ENCODE measurements at places on chromosomes 1 and 21.
A peak's percentile ranks its signal among the peaks of the same experiment; 100 is the strongest.

DNA sequence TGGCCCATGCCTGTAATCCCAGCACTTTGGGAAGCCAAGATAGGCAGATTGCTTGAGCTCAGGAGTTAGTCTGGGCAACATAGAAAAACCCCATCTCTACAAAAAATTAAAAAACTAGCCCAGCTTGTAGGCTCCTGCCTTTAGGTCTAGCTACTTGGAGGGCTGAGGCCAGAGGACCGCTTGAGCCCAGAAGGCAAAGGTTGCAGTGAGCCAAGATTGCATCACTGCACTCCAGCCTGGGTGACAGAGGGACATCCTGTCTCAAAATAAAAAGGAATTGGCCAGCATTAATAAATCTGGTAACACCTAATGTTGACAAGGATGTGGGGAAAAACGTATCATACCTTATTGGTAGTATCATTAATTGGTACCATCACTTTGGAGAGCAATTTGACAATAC, 396.2 kb downstream of the PLPP3 start:
- no peak for DNase-seq

DNA sequence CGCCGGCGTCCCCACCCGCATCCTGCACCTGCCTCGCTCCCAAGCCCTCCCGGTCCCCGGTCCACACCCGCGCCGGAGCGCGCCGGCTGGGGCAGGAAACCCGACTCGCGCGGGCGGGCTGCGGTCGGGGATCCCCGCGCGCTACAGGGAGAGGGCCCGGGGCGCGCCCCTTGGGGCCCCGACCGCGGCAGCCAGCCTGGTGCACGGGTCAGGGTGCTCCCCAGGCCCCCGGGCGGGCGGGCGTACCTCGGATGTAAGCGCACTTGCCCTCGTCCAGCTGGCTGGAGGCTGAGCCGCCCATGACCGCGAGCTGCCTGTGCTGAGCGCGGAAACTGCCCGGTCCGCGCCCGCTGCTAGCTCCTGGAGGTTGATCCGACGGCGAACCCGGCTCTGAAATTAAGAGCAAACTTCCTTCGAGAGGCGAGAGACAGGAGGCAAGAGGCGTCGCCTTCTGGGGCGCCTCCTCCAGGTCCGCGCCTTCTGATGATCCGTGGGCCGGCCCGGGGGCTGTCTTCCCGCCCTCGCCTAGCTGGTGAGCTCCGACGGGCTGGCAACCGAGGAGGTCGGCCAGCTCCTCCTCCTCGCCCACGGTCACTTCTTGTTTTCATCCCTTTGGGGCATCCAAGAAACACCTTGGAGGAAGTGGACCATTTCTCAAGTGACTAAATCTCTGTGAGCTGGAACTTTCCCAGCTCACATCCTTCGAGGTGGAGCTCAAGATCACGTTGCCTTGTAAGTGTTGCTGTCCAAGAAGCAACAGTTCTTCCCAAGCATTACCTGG, at the start of gene NIBAN1:
NIBAN1 (minus strand) TSS at position 453 of the 781 bp plus-strand sequence; CDS start at position 301, 152 bp downstream.
- DNase-seq = peak; percentile 79

DNA sequence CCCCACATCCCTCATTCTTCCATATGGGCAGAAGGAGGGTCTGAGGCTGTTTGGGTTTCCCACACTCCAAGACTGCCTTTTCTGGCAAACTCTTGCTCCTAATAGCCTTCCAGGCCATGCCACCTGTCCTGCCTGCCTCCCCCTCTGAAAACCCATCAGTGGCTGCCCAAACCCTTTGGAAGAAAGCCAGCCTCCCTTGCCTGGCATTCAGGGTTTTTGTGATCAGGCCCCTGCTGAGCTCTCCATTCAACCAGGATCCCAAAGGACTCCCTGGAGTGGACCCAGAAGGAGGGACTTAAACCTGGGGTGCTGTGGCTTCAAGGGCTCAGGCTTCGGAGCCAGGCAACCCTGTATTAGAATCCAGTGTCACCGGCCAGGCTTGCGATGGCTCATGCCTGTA, 4.2 kb upstream of the GUCA2A start:
- DNase-seq = no peak

DNA sequence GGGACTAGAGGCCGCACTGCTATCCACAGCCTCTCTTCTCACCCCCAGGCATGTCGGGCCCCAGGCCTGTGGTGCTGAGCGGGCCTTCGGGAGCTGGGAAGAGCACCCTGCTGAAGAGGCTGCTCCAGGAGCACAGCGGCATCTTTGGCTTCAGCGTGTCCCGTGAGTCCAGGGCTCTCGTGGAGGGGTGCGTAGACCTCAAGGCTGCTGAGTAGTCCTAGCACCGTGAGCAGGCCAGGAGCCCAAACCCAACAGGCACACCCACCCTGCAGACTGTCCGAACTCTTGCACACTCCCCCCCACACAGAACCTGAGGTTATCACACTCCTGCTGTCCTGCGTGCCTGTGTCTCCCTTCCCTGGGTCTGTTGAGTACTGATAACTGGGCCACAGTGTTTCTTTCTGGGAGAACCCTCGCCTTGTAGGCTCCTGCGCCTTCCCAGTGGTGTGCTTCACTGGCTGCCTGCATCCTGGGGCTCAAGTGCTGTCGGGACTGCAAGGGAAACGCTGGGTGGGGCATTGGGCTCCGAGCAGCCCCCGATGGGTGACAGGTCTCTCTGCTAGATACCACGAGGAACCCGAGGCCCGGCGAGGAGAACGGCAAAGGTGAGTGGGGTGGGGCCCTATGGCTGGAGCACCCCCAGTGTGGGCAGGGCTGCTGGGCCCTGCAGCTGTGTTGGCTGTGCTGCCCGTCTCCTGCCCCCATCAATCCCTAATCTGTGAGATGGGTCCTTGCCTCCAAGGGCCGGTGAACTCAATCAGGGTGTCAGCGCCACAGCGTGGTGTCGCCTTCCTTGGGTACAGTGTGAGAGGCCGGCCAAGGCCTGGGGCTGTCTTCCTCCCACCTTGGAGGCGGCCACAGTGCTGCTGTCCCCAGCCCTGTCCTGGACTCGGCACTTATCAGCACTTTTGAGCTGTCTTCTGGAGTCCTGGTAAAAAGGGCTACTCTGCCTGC, 4.0 kb upstream of the GJC2 start:
- peak; percentile 17 for DNase-seq

GRCh38 chr1:236321101-236321500, 39.3 kb upstream of the ERO1B start:
- DNase-seq = no peak

DNA sequence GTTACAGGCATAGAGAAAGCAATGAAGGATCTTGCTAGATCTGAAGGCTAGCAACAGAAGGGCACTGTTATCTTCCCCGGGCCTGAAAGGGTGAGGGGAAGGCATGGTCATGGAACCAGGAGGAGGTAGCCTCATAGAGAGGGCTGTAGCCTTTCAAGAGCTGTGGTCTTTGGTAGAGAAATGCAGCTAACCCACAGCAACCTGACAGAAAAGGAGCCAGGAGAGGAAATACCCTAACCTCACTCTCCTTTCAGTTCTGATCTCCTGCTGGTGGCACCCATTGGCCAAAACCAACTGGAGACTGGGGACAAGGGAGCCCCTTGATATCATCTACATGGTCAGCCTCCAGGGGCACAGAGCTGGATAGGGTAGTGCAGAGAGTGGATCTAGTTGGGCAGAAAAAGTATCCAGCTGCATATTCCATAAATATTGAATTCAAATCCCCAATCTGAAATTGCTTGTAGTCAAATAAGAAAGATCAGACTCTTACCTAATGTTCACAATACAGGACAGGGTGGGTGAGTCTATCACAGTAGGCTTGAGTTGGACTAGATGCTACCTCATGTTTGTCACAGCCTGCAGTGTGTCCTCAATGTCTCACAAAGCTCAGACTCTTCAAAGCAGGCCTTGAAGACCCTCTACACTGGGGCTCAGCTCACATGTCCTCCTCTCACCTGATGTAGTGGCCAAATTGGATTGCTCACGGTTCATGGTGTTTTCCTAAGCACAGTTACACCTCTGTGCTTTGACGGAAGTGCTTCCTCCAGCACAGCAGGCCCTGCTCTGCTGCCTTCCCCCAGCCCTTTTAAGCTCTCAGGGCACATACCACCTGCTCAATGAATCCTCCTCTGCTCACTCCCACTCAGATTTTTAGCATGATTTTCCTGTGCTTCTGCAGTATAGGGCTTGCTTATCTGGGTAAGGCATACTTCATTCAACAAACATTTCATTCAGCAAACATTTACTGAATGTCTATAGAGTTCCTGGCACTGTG, 74.1 kb upstream of the JUN start:
- peak; percentile 20 for DNase-seq

- no peak for DNase-seq
These were observed 1.5 kb upstream of the ST6GALNAC5 start for GRCh38 chr1:76865696-76866286.

GRCh38 chr1:11528611-11529261, 49.8 kb downstream of the DISP3 start:
- DNase-seq = no peak

- DNase-seq = no peak
These were observed 44.0 kb downstream of the UBASH3A start for GRCh38 chr21:42447732-42448131.

- no peak for DNase-seq
These were observed 102.8 kb downstream of the KCTD3 start for GRCh38 chr1:215669806-215670491.

DNA sequence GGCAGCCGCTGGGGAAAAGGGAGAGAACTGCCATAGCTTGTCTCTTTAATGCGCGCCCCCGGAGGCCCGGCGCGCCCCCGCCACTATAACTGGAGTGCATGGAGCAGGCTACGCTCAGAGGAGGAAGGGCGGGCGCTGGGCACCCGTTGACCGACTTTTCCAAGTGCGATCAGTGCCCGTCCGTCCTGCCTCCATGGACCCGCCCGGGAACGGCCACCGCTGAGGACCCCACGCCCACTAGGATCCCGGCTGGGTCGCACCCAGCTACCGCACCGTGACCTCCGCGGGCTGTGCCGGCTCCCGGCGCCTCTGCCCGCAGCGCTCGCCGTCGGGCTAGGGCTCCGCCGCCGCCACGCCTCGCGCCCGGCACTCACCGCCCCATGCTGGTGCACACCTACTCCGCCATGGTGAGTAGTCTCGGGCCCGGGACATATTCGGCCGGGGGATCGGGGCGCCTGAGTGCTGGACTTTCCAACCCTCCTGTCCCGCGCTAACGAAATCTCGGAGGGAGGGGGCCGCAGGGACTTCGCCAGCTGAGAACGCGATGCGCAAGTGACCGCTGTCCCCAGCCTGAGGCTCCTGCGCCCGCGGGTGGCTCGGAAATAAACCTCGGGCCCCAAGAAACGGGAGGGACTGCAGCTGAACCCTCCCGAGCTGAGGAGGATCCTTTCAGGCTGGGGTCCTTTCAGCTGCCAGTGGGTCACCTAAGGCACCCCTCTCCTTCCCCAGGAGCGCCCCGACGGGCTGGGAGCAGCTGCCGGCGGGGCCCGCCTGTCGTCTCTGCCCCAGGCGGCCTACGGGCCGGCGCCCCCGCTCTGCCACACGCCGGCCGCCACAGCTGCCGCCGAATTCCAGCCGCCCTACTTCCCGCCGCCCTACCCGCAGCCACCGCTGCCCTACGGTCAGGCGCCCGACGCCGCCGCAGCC, at the start of gene TFAP2E:
TFAP2E (plus strand) TSS at position 117 of the 927 bp plus-strand sequence; CDS start at position 381, 264 bp downstream.
- DNase-seq = no peak

GRCh38 chr1:186027621-186028020, 293.4 kb downstream of the HMCN1 start:
- no peak for DNase-seq

GRCh38 chr1:41917835-41918449, 780 bp downstream of the HIVEP3 start:
- peak; percentile 53 for DNase-seq

DNA sequence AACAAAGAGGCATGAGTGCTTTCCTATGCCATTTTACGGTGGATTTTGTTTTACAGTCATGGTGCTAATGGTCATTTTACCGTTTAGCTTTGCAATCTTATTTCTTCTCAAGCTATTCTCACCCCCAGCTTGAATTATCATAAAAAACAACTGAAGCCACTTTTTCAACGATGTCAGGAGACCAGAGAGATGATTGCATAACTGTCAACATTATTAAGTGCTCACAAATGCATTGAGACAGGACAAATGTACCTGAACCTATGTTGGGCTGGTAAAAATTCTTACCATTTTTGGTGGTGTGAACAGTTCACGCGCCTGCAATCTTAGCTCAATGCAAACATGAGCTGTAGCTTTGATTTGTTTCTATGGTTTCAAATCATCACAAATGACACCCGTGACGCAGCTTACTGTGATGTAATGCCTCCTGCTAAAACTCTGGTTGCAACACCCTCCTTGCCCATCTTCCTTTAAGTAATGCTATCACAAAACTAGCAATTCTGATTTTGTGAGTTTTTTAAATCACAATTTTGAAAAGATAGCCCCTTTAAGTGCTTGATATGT, 104.4 kb downstream of the UCHL5 start:
- DNase-seq = no peak

- DNase-seq = no peak
These were observed 1013.5 kb downstream of the KCNT2 start for GRCh38 chr1:195594773-195595172.

GRCh38 chr21:40299451-40299850, 432.2 kb downstream of the PCP4 start:
- DNase-seq = no peak

GRCh38 chr1:34373912-34374311, 197.2 kb downstream of the C1orf94 start:
- DNase-seq = no peak

DNA sequence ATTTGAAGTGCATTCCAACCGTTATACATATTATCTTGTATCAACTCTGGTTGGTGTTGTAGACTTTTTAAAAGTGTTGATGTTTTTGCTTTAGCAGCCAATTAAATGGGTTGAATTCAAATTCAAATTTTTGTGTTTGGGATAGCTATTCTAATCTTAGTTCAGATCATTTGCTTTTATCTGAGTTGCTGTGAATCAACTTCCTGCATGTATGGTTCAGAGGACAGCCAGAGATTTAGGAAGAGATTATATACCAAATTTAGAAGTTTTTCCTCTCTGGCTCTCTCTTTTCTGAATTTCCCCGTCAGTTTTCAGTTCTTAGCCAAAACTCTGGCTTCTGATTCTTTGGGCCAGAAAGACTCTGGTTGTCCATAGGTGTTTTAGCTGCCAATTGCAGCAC, 415.5 kb downstream of the NUF2 start:
- no peak for DNase-seq

DNA sequence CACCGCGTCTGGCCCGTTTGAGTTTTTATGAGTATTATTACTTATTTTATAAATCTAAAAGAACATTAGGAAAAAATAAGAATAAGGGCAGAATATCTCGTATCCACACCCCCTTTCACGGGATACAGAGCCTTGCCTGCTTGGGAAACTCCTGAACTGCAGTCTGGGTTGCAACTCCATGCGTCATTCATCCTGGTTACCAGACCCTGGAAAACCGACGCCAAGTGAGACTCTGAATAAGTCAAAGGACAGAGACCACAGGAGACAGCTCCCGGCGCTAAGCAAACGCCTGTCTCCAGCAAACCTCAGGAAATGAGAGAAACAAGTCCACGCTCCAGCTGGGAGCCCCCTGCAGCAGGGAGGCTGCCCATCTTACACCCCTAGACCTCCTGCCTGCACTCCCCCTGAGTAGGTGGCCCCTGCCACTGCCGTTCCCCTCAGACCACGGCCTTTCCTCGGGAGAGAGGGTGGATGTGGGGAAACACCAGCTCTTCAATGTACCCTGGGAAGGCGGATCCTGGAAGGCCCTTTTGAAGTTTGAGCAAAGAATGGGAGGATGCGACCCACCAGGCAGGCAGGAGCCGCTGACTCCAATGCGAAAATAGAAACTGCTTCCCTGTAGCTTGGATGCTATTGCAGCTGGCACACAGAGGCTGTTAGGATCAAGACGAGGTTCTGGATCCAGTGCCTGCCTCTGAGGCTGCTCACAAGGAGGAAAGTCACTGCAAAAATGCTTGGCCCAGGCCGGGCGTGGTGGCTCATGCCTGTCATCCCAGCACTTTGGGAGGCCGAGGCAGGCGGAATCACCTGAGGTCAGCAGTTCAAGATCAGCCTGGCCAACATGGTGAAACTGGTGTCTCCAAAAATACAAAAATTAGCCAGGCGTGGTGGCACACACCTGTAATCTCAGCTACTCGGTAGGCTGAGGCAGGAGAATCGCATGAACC, 37.7 kb upstream of the GPR157 start:
- no peak for DNase-seq

All from GM13976 (cell line).